ENCODE measurements at places on chromosomes 3 and 15.

DNA sequence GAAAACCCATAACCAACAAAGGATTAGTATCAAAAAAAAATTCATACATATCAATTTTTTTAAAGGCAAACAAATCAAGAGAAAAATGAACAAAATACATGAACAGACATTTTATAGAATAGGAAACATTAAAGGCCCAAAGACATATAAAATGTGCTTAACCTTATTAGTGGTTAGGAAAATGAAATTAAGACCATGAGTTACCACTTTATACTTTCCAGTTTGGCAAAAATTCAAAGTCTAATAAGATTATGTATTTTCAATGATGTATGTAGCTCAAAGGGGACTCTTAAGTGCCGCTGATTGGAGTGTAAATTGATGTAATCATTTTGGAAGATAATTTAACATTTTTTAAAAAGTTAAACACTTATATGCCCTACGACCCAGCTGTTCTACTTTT lies 89.2 kb downstream of the BOC start:
- DNase-seq, result no peak

DNA sequence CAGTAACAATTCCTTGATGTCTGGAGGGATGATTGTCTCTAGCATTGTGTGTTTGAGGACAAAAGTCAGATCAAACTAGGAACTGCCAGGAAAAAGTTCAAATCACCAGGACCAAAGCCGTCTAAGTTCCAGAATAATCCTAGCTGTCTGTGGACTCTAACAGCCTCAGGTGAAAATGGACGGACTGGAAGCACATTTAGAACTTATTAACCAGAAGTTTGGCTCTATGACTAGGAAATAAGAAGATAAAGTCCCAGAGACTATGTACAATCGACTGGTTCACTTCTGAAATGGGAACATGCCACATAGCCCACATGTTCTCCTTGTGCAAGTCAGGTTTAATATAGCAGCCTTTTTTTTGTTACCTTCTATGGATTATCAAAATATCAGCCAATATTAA lies 50.6 kb upstream of the SGO1 start:
- DNase-seq, result no peak

DNA sequence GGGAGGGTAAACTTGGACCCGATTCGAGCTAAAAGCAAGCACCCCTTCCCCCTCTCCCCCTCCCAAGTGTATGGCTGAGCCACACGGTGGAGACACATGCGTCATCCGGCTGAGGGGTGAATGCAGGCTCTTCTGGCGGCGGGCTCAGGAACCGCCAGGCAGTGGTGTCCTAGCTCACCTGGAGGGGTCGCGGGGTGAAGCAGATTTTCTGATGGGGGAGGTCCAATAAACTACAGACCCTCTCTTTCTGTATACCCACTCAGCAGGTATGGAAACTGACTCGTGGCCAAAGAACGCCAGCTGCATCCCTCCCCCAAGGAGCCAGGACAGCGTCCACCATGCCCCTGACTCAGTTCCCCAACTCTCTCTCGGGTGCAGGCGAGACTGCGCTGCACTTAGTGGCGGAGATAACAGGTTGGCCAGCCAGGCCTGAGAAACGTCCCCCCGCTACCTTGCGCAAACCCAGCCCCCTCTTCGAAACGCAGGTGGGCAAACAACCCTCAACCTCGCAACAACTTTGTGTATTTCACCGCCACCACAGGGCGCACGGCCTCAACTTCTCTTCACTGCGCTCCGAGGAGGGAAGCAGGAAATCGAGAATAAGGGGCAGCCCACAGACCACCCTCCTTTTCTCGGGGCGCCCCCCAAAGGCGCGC lies 1.3 kb downstream of the MAGI1 start:
- DNase-seq, result peak; percentile 71

- DNase-seq, result no peak
These were observed 472.2 kb downstream of the MCTP2 start for GRCh38 chr15:94703596-94703995.

DNA sequence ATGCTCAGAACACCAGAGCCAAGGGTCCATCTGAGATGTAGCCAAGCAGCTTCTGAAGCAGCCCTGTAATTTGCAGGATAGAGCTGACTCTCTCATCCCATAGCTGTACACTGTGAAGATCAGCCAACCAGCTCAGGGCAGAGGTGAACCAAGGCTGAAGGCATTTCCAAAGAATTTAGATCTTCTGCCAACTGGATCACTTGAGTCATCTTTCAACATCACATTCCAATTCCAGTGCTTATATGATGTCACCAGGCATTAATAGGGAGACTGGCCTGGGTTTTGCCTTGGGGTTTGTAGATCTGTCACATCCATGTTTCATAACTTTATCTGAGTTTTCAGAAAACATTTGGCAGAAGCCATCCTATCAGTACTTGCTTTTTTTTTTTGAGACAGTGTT lies 98.2 kb downstream of the NR2F2 start:
- DNase-seq, result no peak

DNA sequence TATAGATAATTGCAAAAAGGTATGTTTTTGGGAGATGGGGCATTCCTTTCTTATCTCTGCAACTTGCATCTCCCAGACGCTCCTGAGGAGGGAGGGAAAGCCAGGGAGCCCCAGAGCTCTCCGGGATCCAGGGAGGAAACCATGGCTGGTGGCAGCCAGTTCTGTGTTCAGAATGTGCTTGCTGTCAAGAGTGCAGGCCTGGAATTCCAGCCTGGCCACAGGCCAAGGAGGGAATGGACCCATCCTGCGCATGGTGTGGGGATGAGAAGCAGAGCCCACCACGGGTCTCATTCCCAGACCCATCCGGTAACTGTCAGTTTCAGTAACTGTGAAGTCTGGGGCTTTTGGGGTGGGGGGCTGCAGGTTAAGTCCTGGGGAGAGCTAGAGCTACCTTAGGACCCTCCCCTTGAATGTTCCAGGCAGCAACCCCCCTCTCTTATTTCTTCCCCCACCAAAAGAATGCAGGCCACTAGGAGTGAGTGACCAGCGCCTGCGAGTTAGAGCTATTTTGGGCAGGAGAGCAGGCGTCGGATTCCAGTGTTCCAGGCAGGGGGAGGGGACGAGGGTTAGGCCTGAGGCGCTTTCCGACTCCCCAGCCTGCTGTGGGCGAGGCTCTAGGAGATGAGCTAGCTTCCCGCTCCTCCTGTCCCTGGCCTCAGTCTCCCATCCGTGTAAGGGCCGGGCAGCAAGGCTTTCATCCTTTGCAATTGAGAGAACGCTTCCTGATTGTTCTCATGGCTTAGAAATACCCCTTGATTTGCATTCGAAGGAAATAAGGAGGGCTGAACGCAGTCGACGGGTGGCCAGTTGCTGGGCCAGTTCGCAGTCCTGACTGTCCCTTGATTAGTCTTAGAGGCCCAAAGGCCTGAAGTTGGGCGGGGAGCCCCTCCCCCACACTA lies 781 bp upstream of the DAG1 start:
- peak; percentile 75 for DNase-seq

- DNase-seq, result no peak
These were observed 657 bp downstream of the PATL2 start for GRCh38 chr15:44710236-44711095.

DNA sequence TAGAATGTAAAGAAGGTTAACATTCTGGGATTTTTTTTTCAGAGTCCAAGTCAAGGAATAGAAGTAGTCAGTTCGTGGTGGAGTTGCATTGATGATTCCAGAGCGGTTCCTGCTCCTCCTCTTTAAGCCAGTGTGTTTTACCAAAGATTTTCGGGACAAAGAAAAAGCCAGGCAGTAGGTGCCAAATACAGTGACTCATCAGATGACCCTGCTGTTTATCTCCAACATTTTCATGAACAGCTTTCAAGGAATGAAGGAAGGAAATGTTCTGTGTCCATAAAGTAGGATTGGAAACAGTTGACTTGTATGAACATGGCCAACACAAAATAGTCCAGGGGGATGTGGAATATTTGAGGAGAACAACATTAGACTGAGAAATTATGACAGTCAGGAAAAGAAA lies 142.4 kb upstream of the TMC3 start:
- DNase-seq, result no peak

- DNase-seq, result no peak
These were observed 104.5 kb downstream of the IL20RB start for GRCh38 chr3:137062250-137062649.

DNA sequence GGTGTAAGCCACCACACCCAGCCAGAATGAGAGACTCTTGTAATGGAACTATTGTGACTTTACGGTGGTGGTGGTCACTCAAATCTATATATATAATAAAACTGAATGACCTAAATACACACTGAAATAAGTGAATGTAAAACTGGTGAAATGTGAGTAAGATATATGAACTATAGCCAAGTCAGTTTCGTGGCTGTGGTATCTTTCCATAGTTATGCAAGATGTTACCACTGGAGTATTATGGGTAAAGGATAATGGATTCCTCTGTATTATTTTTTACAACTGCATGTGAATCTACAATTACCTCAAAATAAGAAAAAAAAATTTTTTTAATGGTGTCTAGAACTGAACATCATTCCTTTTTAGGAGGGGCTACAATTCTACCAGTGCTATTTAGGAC lies 21.9 kb downstream of the PIK3CB start:
- DNase-seq, result no peak

- DNase-seq, result no peak
These were observed 129.0 kb downstream of the TJP1 start for GRCh38 chr15:29693225-29693624.

DNA sequence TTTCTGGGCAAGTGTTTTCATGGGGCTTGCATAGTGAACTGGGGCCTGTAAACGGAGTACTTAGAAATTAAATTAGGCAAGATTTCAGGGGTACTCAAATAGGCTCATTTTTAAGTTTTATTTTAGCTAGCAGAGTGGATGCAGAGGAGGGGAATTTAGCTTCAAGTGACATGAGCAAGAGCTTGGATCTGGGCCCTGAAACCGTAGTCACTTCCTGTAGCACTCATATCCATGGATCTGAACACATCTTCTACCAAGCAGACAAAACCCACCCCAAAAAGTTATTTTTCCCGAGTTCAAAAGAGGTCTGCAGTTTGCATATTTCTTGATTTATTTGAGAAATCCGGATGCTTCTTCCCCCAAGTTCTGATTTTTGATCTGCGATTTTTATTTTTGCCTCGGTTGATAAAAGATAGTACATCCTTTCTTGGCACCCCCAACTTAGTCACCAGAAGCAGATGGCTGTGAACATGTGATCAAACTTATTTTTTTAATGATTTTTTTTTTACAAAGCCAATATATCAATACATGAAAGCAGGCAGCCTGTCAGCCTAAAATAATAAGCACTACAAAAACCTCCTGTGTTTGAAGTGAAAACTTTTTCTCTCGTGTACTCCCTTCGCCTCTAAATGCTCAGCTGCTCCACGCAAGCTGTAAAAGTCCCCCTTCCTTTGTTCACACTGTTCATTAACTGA lies 36.6 kb upstream of the STT3B start:
- no peak for DNase-seq

GRCh38 chr3:184559336-184559735 lies 2.2 kb upstream of the EPHB3 start:
- no peak for DNase-seq

DNA sequence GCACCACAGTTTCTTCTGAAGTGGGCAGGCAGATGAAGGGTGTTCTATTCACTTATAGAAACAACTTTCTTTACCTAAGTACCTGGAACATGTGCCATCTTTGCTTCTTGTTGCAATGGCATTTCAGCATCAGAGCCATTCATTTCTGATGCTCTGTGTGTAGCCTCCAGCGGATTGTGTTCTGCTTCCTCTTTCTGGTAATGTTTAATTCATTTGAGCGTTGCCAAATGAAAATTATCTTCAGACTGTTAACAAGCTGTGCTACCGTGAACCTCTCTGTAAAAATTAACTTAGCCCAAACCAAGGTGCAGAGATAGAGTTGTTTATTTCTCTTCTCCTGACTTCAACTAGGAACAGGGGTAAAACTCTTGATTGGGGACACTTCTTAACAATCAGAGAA lies 302.0 kb downstream of the EDEM1 start:
- DNase-seq, result no peak

DNA sequence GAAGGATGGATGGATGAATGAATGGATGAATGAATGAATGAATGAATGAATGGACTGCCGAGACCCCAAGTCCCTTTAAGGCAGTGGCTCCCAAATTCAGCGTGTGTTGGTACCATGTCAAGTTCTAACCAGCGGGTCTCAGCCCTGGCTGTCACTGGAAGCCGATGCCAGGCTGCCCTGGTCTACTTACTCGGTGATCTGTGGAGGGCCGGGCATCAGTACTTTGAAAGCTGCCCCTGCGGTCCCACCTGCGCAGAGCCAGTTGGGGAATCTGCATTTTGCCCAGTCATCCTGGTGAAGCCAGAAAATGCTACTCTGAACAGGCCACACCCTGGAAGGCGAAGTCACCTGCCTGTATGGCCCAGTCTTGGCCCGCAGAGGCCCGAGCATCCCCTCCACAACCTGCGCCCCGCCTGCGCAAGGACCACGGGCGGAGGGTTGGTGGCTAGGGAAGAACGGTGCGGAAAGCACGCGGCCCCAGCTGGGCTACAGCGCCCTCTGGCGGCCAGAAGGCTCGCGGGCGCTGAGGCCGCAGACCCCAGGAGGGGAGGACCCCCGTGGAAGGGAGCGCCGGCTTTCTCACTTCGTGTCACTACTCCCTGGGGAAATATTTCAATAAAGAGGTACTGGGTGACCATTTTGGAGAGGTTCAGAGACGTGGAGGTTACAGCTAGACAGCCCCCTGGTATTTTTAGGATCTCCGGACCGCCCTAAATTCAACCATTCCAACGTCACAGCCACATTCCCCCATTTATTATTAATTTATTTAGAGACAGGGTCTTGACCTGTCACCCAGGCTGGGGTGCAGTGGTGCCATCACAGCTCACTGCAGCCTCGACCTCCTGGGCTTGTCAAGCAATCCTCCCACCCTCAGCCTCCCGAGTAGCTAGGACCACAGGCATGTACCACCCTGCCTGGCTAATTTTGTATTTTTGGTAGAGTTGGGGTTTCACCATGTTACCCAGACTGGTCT lies 34.9 kb downstream of the PRKCD start:
- DNase-seq, result peak; percentile 63

All from WERI-Rb-1 (cell line).